ENCODE measurements at places on chromosomes 5 and 9.

DNA sequence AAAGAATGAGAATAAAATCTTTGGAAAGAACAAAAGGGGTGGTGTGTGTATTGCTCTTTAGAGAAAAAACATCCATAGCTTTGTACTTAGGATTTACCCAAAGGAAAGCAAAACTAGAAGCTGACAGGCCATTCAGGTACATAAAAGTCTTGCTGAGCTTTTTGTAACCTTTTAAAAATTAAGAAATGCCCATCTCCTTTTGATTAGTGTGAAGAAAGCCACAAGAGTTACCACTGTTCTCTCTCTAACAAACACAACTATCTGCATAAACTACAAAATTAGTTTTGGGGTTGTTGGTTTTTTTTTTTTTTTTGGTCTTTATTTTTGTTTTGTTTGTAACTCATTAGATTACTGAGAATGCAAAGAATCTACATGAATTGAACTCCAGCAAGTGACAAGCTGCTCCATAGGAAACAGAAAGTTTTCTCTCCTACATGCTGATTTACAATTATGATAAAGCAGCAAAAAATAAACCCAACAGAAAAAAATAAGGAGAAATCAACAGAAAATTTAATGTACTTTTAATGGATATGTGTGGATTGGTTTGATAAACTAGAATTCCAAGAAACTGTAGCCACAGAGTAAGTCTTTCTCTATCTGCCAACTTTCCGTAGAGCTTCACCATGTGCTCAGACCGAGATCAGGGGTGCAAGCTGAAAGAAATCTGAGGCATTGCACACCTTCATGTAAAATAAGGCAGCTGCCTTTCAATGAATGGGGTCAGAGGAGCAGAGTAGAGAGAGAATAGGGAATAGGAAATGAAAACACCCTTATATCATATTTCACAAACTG lies 12.3 kb downstream of the BAAT start:
- no peak for DNase-seq

GRCh38 chr5:52844885-52845284 lies 57.2 kb downstream of the ITGA1 start:
- DNase-seq: no peak

DNA sequence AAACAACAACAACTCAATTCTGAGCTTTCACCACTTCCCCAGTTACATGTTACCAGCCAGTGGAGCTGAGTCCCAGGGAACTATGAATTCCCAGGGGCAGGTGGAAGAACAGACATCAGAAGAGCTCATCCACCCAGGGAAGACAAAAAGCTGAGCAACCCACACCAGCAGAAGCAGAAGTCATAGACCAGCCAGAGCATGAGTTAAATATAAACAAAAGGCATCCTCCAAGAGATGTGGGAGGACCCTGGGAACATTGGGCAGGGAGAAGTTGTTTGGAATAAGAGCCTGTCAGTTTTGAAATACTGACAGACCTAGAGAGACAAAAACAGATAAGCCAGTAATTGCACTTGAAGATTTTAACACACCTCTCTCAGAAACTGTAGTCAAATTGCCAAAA lies 102.3 kb upstream of the LMX1B start:
- DNase-seq: no peak

DNA sequence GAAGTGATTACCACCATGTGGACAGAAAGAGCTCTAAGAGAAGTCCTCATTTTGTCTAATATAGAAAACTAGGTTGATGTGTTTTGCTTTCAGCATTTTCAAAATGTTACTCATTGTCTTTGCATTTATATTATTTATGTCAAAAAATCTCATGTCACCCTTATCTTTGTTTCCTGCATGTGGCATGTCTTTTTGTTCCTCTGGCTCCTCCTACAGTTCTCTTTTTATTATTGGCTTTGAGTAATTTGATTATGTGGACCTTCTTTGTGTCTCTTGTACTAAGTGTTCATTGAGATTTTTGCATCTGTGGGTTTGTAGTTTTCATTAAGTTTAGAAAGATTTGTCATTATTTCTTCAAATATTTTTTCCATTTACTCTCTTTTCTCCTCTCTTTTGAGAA lies 58.8 kb downstream of the GNG10 start:
- DNase-seq: no peak

DNA sequence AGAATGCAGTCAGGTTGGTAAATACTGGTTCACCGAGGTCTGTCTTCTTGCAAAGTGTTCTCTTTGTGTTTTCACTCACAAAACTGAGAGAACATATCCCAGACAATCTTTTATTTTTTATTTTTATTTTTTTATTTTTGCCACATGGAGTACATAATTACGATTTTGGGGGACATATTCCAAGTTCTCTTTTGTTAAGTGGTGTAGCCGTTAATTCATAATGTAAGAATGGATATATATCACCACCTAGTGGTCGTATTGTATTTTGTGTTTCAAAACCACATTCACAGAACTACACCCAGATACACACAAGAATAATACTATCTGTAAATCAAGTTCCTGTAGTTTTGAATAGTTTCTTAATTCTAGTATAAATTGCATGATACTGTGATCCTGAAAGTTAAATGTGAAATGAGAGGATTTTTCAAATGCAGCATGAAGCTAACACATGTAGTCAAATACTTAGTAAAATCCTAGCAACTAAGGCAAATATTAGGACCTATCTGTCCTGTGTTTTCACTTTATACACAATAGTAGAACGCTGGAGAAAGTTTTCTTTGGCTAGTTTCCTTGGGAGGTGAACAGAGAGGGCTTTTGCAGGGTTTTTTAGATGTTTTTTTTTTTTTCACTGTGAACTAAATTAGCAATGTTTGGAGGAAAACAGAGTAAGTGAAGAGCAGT lies 92.7 kb downstream of the VCAN start:
- peak; percentile 9 for DNase-seq

DNA sequence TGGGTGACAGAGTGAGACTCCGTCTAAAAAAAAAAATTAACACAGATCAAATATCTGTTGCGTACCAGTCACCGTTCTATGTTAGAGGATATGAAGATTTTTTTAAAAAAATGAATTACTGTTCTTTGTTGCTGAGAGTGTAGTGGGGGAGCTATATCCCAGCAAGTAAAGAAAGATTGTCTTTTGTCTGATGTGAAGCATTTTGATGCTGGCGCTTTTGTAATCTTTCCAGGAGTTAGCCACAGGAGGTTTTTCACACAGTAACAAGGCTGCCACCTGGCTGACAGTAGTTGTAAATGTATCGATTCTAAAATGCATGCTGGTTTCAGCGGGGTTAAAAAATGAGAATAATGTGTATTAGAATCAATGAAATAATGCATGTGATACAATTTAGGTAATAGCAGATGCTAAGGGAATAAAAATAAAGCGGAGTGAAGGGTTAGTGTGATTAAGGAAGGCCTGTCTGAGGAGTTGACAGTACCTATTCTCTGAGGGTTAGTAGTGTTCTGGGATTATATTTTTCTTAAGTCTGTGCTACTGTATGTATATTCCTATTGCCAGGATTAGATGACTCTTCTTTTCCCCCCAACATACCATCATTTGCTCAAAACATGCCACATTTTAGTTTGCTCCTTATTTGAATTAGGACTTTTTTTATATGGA lies 3.4 kb downstream of the LMNB1 start:
- peak; percentile 67 for DNase-seq

GRCh38 chr5:155278532-155278931 lies 265.0 kb downstream of the KIF4B start:
- DNase-seq: no peak

- DNase-seq: peak; percentile 18
Observed at GRCh38 chr9:109143881-109144562, 23.0 kb downstream of the FRRS1L start.

GRCh38 chr9:24045150-24045549 lies 219.1 kb upstream of the ELAVL2 start:
- no peak for DNase-seq

GRCh38 chr9:124216474-124217176 lies 41.1 kb upstream of the NEK6 start:
- peak; percentile 77 for DNase-seq

DNA sequence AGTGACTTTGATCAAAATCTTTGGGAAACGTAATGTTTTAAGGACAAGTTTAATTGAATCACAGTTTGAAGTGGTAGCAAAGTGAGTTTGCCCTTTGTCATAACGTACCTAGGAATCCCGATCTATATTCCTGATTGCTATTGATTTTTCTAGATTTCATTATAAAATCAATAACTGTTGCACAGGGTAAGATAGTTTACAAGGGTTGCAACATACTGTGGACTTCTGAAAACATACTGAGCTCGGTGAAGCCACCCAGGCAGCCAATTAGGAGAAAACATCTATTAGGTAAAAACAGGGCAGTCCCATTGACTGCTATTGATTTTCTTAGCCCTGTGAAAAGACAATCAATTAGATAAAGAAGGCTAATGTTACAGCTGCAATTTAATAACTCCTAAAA lies 659.9 kb downstream of the ISL1 start:
- DNase-seq: no peak

DNA sequence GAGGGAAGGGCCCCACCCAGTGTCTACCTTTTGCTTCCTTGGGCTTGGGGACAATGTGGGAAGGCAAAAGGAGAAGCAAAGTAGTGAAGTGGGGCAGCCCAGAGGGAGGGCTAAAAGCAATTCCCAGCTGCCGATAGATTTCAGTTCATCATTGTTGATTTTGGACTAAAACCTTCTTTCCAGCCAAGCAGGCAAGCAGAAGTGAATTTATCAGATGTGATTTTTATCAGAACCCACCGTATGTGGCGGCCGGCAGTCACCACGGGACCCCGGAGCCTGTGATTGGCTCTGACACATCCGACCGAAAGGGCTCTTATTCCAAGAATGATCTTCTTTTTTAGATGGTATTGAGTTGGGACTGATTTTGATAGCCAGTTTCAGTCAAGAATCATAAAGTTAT lies 559.9 kb downstream of the PSAT1 start:
- DNase-seq: no peak

DNA sequence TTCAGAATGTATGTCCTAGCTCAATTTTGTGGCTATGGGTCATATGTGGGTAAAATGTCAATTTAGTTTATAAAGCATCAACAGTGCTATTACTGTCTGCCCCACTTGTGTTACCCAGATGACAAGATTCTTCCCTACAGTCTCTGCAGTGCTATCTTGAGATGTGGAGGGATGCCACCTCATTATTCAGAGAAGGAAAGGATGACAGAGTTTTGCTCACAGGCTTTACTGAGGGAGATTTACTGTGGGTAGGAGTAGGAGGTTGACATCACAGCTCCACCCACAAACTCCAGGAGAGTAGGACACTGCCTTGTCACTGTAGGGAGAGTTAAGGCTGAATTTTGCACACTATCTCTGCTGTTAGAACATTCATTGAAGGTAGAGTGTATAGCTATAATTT lies 359.3 kb downstream of the HTR1A start:
- DNase-seq: no peak

DNA sequence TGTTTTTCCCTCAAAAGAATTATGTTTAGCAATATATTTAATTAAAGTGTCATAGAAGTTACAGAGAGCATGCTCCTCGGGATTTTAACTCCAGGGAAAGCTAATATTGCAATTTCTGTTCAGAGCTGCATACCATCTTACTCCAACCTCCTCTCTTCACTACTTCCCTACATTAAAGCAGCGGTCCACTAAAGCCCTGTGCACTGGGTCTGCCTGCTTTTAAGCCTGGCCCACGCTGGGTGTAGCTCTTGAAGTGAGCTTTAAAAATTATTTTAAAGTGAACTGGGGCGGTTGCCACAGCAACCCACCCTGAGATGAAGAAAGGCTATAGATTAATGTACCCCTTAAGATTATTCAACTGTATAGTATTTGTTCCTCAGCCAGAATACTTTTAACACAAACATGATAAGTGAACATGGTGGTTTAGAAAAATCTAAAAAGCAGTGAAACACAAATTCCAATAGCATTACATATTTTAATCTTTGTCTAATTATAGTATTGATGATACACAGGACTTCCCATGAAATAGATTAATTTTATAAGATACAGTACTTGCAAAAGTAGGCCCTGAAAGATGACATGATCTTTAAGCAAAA lies 3.9 kb upstream of the MEF2C start:
- DNase-seq: no peak

DNA sequence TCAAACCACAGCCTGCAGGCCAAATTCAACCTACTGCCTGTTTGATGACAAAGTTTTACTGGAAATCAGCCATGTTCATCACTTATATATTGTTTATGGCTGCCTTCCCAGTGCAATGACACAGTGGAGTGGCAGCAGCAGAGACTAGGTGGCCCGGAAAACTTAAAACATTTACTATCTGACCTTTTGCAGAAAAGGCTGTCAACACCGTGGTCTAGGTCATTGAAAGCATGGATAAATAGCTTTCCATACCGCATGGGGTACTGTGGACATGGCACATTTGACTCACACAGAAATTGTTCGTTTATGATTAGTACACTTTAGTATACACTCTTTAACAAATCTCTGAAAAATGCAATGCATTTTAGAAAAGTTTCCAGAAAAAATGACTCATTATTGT lies 298.3 kb upstream of the EFNA5 start:
- no peak for DNase-seq

DNA sequence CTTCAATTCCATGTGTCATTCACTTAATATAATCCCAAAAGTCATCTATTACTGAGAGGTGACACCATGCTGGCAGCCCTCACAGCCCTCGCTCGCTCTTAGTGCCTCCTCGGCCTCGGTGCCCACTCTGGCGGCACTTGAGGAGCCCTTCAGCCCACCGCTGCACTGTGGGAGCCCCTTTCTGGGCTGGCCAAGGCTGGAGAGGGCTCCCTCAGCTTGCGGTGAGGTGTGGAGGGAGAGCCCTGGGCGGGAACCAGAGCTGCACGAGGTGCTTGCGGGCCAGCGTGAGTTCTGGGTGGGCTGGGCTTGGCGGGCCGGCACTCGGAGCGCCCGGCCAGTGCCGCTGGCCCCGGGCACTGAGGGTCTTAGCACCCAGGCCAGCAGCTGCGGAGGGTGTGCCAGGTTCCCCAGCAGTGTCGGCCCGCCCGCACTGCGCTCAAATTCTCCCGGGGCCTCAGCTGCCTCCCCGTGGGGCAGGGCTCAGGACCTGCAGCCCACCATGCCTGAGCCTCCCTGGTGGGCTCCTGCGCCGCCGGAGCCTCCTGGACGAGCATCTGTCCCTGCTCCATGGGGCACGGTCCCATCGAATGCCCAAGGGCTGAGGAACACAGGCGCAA lies 374.1 kb downstream of the ELAVL2 start:
- no peak for DNase-seq

GRCh38 chr5:139709582-139710318 lies 61.6 kb downstream of the CXXC5 start:
- DNase-seq: no peak

GRCh38 chr9:89791754-89792153 lies 186.9 kb downstream of the GADD45G start:
- no peak for DNase-seq

- DNase-seq: no peak
Observed at GRCh38 chr9:113634596-113635515, 171.3 kb downstream of the RGS3 start.

DNA sequence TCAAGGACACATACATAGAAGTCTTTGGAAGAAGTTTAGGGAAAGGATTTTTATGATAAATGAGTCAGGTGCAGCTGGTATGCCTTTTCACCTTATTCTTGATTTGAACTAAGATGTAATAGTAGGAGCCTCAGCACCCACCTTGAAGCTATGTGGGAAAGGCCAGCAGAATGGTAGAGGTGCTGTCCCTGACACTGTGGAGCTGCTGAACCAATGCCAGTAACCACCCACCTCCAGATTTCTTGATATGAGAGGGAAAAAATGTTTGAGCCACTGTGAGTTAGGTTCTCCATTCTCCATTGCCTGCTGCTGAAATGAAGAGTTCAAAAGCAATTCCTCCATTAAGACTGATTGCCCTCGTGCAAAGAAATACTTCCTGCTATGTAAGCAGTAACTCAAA lies 12.2 kb upstream of the HMGCR start:
- no peak for DNase-seq

GRCh38 chr5:7320701-7321301 lies 75.1 kb upstream of the ADCY2 start:
- no peak for DNase-seq
